ENCODE measurements at places on chromosomes 3 and 15. TPM values are rescaled to one million over a fixed set of nuclear protein-coding genes. Genes with fewer than 3 reads are reported as not detected.

GRCh38 chr3:67920969-67921368 is 266.6 kb upstream of the SUCLG2 start:
- no peak for DNase-seq

The CXCR6 gene
- 0.85 TPM for total RNA-seq

GRCh38 chr3:107956991-107957900 is 133.6 kb downstream of the CD47 start:
- no peak for DNase-seq

- no peak for DNase-seq
Observed at GRCh38 chr15:100471933-100472332, 56.8 kb downstream of the CERS3 start.

The RARB gene
- not detected for total RNA-seq

DNA sequence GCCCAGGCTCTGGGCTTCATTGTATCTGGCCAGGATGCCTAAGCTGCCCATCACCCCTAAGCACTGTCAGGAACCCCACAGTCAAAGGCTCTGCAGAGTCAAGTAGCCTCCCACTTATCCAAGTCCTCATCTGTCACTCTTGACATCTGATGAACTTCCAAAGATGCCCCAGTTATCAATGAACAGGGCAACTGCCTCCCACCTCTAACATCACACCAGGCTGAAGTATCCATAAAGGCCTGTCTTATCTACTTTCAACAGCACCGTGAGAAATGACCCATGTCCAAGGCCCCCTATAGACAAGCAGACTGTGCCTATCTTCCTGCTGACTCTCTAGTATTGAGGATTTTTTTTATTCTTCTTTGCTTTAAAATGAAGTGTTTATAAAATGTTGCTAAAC is 56.4 kb downstream of the TRIM69 start:
- DNase-seq = no peak

DNA sequence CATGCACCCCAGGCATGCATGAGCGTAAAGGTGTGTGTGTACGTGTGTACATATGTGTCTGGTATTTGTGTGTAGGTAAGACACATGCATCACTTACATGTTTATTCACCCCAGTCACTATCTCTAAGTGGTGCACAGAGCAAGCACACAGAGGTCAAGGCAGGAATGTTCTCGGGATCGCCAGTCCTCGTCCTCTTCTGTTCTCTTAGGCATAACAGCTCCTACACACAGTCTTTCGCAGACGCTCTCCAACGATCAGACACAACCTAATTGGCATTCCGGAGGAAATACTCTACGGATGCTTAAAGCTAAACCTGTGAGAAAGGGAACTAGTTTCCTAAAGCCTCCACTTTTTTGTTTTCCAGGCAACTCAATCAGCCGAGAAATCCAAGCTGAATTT is 95.9 kb downstream of the ADAMTS17 start:
- DNase-seq = no peak

GRCh38 chr3:62090519-62090918 is 282.8 kb downstream of the FEZF2 start:
- DNase-seq = no peak

GRCh38 chr15:38895326-38896255 is 331.0 kb upstream of the RASGRP1 start:
- DNase-seq = no peak

The SLC28A2 gene
- total RNA-seq = not detected

The C3orf33 gene
- 1.6 TPM for total RNA-seq

DNA sequence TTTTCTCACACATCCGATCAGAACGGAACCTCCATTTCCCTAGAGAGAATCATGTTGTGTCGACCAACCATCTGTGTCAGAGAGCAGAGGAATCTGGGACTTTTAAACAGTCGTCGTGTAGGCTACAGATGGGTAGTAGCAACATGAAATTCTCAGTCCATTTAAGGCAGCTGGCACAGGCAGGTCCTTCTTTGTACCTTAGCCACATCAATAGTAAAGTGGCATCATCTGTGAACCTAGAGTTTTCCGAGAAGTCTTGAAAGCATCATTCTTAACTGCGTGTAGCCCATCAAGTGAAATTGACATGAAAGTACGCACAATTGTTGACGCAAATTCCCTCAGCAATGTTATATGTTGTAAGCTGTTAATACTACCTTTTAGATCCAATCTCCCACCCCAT is 114.5 kb upstream of the GRM7 start:
- DNase-seq = no peak

GRCh38 chr3:194197396-194197960 is 61.5 kb downstream of the HES1 start:
- DNase-seq = no peak

GRCh38 chr3:127706312-127706711 is 33.6 kb downstream of the ABTB1 start:
- DNase-seq = no peak

DNA sequence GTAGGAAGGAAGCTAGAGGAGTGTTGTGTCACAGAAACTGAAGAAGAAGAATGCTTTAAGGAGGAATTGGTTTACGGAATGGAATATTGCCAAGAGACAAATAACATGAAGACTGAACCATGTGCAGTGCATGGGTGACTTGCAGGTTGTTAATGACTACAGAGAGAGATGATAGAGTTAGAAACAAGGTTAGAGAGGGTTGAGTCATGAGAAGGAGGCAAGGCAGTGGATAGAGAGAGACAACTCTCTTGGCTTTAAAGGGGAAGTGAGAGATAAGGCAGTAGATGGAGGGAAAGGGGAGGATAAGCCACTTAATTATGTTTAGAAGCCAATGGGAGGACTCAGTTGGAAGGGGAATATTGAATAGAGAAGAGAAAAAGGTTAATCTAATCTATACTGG is 119.3 kb upstream of the CCNL1 start:
- no peak for DNase-seq

GRCh38 chr3:66239513-66240123 is 18.8 kb downstream of the SLC25A26 start:
- peak; percentile 69 for DNase-seq

The TMCO5A gene
- not detected for total RNA-seq

DNA sequence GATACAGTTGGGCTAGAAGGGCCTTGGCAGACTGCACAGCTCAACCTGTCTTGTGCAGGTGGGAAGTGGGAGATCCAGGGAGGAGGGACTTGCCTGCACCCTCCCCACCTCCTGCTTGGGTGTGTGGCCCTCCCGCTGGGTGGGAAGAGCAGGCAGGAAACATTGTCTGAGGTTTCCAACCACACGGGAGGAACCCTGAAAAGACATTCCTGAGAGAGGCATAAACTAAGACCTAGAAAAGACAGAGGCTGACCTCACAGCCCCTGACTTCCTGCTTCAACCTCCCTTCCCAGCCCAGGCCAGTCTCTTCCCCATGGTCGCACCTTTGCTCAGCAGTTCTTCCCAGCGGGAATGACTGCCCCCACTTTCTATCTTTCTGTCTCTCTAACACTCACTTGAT is 46.3 kb upstream of the INSYN1 start:
- no peak for DNase-seq

The RHOV gene
- total RNA-seq = 0.25 TPM

DNA sequence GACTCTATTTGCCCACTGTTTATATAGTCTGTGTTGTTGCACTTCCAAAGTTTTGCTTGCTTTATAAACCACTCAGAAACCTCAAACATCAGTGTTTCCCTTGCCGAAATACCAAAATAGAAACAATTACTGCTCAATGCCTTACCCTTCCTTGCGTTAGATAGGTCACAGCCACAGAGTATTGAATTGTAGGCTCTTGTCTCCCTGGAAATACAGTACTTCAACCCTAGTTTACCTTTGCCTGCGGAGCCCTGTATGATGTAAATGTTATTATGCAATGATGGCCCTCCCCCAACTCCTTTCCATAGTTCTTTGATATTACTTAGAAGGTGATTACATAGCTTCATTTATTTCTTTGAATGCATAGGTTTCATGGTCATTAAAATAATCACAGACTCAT is 44.2 kb downstream of the SOX2 start:
- DNase-seq = no peak

GRCh38 chr3:27279123-27279522 is 90.1 kb downstream of the NEK10 start:
- no peak for DNase-seq

DNA sequence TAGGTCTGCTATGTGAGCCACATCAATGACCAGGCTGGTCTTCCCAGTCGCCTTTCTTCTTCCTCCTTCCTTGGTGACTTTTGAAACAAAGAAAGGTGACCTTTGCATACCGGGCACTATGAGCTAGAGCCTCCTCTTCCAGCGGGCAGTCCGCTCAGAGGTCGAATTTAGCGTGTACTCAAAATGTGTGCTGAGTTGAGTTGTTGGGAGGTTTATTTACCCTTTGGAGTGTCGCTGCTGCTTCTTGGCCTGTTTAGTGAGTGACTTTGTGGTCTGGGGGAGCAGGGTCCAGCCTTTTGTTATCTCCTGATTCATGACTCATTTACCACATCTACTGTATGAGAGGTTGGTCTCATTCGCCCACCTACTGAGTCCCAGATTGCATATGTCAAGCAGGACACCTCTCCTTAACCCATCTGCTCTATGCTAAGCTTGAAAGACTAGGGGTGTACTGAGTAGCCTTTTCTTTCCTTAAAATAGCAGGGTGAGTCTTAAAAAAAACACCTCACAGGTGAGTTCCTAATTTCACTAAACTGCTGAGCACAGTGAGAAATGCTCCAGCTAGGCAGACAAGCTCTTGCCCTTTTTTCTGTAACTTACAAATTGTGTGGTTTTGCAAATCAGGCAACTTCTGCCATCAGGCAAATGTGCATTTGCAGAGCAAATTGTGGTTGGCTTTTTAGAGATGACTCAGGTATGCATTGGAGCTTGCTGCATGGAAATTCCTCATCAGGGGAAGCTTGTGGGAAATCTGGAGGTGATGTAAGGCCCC is 3.2 kb upstream of the SIAH2 start:
- peak; percentile 48 for DNase-seq

The HIGD2B gene
- not detected for total RNA-seq

The KLHL40 gene
- total RNA-seq = not detected

- no peak for DNase-seq
Observed at GRCh38 chr3:167843481-167843880, 108.0 kb downstream of the SERPINI1 start.

GRCh38 chr3:40267937-40268724 is 41.4 kb upstream of the EIF1B start:
- no peak for DNase-seq

DNA sequence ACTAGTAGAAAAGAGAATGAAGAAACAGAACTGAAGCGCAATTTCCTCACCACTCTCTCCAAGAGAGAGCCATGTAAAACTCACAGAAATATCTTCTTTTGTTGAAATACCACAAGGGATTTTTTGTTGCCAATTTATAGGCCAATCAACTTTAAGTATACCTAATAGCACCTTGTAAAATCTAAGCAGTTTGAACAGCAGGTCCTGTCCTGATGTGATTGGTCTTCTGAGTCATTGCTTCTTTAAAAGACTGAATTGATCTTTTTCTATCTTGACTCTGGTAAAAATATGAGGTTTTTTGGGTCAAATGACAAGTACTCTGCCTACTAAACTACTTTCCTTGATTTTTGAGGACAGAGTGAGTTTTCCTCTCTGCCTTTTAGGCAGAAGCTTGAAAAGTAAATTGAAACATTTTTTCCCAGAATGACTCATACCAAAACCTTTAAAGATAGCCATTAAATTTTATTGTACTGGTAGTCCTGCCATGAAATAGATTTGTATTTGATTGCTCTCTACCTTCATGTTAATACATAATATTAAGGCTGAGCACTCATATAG is 343.9 kb upstream of the CBLB start:
- no peak for DNase-seq

DNA sequence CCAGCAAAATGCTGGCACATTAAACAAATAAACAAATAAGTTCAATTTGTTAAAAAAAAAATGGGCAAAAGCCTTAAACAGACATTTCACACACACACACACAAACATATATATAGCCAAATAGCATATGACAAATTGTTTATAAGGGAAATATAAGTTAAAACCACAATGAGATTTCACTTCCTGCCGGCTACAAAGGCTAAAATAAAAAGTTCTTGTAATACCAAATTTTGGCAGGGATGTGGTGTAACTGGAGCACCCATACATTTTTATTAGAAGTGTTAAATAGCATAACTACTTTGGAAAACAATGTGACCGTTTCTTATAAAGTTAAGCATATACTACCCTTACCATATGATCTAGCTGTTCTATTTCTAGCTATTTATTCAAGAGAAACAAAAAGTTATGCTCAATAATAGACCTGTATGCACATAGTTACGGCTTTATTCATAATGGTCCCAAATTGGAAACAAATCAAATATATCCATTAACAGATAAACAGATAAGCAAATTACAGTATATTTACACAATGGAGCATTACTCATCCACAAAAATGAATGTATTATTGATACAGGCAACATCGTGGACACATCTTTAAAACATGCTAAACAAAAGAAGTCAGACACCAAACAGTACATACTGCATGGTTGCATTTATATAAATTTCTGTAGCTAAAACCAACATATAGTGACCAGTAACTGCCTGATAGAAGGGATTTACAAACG is 93.9 kb downstream of the EOMES start:
- DNase-seq = no peak

- no peak for DNase-seq
Observed at GRCh38 chr3:39362812-39363211, 20.4 kb upstream of the SLC25A38 start.

Data from activated CD4-positive, alpha-beta T cell treated with anti-CD3 and anti-CD28 coated beads for 36 hours (primary cell).